T47D (cell line): ENCODE measurements at places on chromosomes 4 and X.

GRCh38 chr4:54662123-54662522 lies 4.4 kb downstream of the KIT start:
- no peak for DNase-seq

GRCh38 chr4:133152330-133152821 lies 3.3 kb downstream of the PCDH10 start:
- DNase-seq: no peak

DNA sequence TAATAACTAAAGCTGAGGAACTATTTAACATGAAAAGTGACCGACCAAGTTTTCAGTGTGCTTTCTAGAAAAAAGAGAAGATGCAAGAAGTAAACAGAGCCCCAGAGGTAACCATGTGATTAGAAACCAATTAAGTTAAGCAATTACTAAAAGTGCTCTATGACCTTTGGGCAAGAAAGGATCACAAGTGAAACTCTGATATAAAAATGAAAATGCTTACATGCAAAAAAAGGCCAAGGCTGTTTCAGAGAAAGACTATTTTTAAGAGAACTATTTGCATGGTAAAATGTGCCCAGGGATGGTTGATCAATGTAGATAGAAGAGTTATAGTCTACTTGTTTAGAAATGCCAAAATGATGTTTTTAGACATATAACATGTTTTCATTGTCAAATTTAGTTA lies 22.0 kb downstream of the KLHL15 start:
- no peak for DNase-seq

DNA sequence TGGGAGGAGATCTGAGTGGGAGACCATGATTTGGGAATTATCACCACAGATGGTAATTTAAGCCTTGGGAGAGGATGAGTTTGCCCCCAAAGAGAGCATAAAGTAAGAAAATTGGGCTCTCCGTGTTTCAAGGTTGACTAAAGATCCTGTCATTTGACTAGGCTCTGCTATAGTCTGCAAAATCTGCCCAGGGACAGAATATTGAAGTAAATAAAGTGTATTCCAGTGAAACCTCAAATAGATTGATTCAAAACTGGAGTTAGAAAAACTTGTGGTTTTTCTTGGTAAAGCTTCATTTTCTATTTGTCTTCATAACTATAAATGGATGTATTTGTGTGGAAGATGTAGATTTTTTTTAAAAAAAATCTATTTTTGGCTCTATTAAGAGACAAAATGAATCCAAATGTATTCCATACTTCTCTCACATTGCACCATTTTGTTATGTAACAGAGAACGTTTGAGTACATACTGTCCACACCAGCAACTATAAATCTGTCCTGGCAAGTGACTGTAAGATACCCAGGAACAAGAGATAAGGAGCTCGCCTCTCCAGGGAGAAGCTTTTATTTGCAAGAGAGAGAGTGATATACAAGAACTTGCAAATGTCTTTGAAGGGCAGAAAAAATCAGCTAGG lies 170.2 kb downstream of the CBR4 start:
- no peak for DNase-seq

GRCh38 chr4:67765401-67765800 lies 11.2 kb upstream of the GNRHR start:
- no peak for DNase-seq

- DNase-seq: no peak
Measured at GRCh38 chrX:97461763-97462162, 578.1 kb downstream of the RPA4 start.

GRCh38 chrX:12080265-12080664 lies 58.0 kb upstream of the FRMPD4 start:
- no peak for DNase-seq

DNA sequence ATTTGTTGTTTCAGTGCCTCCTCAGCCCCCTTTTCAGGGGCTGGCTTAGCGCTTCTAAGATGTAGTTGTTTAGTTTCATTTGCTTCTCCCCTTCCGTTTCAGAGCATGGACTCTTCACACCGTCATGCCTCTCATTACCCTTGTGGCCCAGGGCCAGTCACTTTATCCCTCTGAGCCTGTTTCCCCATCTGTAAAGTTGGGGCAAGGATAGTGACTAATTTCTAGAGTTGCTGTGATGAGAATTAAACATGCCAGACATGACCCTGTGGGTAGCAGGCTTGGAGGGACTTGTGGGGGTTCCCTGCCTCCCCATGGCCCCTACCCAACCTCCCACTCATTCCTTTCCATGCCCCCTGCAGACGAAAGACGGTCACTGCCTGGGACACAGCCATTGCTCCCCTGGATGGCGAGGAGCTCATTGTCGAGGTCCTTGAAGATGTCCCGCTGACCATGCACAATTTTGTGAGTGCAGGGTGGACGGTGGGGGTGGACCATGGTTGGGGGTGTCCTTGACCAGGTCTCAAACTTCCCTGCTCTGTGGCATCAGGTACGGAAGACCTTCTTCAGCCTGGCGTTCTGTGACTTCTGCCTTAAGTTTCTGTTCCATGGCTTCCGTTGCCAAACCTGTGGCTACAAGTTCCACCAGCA lies 3.6 kb downstream of the ARAF start:
- DNase-seq: no peak

GRCh38 chr4:28354880-28355656 lies 1494.4 kb downstream of the STIM2 start:
- DNase-seq: no peak

- no peak for DNase-seq
Measured at GRCh38 chr4:4867375-4868039, 8.0 kb downstream of the MSX1 start.

DNA sequence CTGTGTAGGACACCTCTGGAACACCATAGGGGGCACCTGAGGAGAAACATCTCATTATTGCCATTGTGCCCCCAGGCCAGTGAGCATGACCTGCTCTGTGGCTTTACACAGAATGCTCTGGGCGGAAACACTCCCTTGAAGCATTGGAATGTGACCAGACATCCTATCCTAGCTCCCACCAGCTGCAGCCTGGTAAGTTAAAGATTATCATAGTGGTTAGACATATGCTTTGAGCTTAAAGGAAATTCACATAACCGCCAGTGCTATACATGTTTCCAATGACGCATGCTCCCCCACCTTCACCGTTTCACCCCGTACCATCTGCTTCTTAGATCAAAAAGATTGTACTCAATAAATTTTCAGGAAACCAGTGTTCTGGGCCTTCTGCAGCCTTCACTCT lies 217.7 kb upstream of the CENPE start:
- peak; percentile 16 for DNase-seq

GRCh38 chr4:145709843-145710242 lies 29.9 kb downstream of the C4orf51 start:
- DNase-seq: no peak

GRCh38 chr4:112361181-112361791 lies 64.1 kb downstream of the ALPK1 start:
- no peak for DNase-seq

GRCh38 chr4:176380352-176381157 lies 60.8 kb downstream of the SPCS3 start:
- DNase-seq: no peak
